ENCODE measurements at places on chromosomes 1 and 21. TPM values are rescaled to one million over a fixed set of nuclear protein-coding genes. Genes with fewer than 3 reads are reported as not detected.

DNA sequence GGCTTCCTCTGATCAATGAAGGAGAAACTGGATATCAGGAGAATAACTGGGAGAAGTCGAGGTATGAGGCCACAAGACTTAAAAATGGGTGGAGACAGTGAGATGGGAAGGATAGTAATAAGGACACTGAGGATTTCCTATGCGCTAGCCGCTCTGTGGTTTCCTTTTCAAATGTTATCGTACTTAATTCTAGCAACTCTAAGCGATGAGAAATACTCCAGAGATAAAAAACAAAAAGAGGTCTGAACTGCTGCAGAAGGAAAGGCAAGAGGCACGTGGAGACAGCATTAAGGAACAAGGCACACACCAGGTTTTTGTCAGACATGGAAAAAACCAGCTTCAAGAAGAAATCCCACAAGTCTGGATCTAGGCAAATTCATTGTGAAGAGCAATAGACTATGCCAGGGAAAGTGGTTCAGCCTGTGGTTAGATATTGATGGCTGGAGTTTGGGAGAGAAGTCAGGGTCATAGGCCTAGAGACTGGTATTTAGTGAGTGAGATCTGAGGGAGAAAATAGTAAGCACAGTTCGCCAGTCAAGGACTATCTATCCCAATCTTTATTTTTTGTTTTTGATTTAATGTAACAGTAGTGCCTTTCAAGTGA is 5.3 kb downstream of the CLCA2 start:
- DNase-seq, result no peak

DNA sequence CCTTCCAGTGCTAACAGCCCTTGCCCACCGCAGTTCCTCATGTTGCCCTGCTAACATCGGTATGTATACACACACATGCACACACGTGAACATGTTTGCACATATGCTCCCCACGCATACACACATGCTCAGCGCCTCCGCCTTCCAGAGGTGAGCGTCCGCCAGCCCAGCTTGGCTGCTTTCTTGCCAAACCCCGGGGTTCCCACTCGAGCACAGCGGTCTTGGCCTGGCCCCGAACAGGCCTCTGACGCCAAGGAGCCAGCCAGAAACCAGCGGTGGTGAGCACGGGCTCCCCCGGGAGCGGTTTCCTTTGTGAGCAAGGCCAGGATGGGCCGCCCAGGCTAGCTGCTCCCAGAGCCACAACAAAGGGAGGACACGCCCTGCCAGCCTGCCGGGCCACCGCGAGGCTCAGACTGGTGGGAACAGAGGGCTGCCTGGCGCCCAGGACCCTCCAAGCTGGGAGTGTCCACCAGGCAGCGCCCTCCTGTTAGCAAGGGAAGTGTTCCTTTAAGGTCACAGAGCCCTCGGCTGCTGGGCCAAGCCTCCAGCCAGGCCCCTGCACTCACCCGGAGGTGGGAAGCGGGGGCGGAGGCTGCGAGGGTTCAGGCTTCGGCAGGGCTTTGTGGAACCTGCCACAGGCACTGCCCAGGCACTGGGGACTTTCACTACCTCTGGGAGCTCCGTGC is 65.4 kb downstream of the ALPL start:
- peak; percentile 52 for DNase-seq

- no peak for DNase-seq
Measured at GRCh38 chr21:34223376-34223775, 140.4 kb upstream of the KCNE2 start.

The PYHIN1 gene
- 0.20 TPM for total RNA-seq

DNA sequence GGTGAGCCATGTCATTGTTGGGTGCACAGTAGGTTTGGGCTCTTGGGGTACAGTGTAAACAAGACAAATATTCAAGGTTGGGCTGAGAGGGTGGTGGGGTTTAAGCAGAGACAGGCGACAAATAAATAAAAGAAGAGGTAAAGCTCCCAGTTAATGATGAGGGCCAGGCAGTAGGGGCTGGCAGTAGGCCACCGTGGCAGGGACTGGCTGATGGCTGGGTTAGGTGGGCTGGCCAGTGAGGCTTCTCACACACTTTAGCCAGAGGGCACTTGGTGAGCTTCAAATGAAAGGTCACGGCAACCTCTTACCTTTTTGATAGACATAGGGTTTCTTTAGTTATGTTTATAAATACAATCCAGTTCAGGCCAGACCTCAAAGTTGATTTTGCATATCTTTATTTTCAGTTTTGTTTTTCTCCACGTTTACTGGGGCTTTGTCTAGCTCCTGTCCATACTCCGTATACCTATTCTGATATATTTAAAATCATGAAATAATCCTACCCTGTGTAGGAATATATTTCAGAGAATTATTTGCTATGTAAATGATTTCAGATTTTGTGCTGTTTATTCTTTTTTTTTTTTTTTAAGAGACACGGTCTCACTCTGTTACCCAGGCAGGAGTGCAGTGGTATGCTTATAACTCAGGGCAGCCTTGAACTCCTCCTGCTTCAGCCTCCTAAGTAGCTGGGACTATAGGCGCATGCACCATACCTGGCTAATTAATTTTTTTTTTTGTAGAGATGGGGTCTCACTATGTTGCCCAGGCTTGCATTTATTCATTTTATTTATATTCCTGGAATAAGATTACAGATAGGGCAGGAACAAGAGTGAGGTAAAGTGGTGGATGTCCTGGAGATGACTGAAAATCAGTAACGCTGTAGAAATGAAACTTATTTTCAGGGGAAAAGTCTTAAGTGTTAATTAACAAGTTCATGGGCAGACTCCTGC is 122.7 kb downstream of the RYR2 start:
- no peak for DNase-seq

The AADACL3 gene
- 6.1 TPM for total RNA-seq

Data from skin of body (tissue), 3 donors.